ENCODE measurements at places on chromosomes 1 and 21.

- DNase-seq: no peak
Observed at GRCh38 chr1:196070940-196071339, 537.3 kb downstream of the KCNT2 start.

DNA sequence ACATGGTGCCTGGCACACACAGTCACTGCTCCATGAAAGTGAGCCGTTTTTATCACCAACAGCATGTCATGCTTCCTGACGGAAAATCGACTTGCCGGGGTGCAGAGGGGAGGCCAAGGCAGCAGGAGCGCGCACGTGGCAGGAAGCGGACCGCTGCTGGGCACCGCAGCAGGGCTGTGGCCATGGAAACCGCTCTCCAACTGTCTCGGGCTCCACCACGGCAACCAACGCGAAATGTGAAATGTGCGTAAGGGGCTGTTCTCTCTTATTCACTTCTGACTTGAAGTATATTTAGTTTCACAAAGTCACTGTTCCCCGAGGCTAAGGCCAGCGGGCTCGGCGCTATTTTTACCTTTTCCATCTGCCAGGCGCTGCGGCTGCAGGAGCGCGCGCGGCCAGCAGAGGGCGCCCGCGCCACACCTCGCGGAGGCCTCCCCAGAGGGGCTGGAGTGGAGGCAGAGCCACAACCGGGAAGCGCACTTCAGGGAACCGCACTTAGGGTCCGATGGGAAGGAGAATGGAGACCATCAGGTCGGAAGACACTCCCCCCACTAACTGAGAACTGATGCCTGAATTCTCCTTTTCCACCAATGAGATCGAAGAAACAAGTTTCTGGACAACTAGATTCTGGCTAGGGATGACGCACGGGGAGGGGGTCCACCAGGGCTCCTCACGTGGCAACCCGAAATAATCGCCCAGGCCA, 19.7 kb downstream of the RCC2 start:
- DNase-seq: peak; percentile 56

GRCh38 chr1:12402159-12402673, 172.4 kb downstream of the VPS13D start:
- DNase-seq: no peak

DNA sequence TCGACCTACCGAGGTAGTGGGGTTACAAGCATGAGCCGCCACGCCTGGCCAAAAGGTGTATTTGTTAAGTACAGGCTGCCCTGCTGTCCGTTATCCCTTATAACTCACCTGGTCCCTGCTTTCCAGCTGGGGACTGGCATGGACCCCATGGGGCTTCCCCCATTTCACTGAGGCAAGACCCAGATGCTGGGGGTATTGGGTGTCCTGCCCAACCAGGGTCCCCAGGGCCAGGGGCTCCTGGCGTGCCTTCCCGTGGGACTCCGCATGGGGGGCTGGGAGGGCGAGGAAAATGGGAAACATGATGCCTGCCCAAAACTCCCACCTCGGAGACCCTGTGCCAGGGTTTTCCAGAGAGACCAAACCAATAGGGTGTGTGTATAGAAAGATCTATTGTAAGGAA, 64.4 kb downstream of the FAAP20 start:
- DNase-seq: no peak

DNA sequence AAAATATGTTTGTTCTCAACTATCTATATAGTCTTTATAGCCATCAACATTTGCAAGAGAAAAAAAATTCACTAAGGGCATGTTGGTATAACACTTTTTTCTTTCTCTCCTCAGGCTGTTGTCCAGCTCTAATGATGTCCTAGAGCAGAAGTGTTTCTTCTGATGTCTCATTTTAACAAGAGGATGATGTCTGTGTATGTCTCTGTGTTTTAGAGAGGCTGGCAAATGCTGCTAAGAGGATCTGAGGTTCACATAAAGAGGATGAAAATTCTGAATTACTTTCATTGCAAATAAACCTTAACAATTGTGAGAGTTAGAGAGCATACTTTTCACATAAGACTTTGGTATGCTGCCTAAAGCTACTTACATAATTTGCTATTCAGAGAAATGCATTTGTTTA, 2.6 kb upstream of the BRINP3 start:
- no peak for DNase-seq

DNA sequence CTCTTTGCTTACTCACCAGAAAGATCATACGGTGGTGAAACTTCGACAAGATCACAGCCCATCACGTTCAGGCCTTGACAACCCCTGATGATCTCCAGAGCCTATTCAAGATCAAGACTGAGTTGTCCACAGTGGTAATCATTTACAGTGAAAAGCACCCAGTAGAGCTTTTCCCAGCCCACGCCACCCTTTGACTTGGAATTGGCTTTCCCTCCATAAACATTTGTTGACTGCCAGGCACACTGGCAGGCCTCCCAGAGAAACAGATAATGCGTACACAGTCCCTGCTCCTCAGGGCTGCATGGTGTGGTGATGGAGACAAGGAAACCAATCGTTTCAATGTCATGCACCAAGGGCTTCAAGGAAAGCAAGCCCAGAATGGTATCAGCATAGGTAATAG, 10.1 kb downstream of the AGMAT start:
- no peak for DNase-seq

GRCh38 chr1:182600036-182600713, 4.0 kb downstream of the RGS16 start:
- DNase-seq: no peak

GRCh38 chr21:42465008-42465802, 30.8 kb downstream of the RSPH1 start:
- no peak for DNase-seq

DNA sequence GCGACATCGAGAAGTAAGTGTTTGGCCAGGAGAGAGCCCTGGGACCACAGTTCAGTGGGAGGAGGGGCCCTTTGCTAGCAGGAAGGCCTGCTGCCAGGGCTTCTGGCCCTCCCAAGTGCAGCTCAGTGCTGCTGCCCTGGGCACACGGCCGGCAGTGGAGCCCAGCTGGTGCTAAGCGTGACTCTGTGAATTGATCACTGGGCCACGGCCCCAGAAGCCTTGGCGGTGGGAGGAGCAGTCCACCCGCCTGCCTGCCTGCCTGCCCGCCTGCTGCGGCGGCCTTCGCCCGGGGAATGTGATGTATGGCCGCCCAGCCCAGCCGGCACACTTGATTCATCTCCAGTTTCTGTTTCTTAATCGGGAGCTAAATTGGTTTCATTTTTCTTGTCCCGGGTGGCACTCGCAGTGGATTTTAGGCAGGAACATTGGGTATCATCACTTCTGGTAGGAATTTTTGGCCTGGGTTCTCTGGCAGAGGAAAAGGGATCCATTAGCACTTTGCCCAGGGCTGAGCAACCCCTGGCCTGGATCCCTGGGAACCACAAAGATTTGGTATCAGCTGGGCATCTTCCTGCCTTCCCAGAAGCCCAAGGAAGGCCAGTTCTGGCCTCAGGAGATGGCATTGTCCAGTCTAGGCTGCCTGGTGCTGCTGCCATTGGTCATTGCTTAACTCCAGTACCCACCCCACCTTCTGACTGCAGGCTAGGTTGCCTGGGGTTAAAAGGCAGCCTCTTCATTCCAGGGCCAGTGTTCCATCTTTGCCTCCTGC, 28.6 kb downstream of the TMEM53 start:
- DNase-seq: no peak

- no peak for DNase-seq
Observed at GRCh38 chr21:24545807-24546361, 1061.4 kb downstream of the MRPL39 start.

GRCh38 chr1:64163970-64164369, 39.5 kb upstream of the UBE2U start:
- DNase-seq: no peak

DNA sequence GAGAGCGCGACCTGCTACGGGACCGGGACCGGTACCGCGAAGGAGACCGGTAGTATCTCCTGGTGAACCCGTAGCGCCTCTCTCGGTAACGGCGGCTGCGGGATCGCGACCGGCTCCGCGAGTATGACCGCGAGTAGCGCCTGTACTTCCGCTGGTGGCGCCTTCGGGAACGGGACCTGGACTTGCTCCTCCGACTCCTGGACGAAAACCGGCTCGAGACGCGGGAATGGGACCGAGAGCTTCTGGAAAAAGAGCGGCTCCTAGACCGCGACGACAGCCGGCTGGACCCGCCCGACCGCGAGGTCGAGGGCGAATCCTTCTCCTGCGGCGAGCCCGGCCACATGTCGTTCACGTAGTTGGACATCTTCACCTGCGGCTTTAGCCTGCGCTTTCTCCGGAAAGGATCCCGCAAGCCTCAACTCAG, 642 bp downstream of the RSRP1 start:
- no peak for DNase-seq

GRCh38 chr1:26127235-26128163, 15.9 kb downstream of the PDIK1L start:
- DNase-seq: no peak

- DNase-seq: no peak
Observed at GRCh38 chr21:25848309-25848708, 113.5 kb downstream of the GABPA start.

DNA sequence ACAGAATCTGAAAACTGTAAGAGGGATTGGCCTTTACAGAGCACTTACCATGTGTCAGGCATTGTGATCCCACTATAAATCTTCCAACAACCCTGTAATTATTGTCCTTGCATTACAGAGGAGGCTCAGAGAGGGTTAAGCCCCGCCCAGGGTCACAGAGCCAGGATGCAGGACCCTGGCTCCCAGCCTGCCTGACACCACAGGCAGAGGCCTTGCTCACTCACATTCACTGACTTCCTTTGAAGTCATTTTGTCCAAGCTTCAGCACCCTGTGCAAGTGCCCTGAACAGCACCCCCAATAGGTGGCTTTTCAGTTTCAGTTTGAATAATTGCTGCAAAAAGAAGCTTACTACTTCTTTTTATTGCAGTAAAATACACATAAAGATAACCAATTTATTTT, 256.8 kb upstream of the NFIA start:
- no peak for DNase-seq

DNA sequence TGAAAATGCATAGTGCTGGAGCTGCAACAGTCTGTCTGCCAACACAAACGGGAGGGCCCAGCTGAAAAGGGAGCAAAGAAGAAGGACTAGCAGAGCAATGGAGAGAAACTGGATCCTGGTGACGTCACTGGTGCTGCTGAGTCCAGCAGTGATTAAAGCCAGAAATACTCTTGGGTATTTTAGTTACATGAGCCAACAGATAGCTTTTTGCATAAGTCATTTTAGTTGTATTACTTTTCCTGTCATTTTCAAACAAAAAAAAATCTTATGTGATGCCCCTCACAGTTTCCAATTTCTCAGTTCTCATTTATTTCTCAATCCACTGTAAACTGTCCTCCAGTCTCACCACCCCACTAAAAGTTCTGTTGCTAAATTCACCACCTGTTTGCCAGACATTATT, 38.7 kb upstream of the NEK7 start:
- no peak for DNase-seq

GRCh38 chr1:28803051-28803450, 8.9 kb upstream of the OPRD1 start:
- DNase-seq: no peak

DNA sequence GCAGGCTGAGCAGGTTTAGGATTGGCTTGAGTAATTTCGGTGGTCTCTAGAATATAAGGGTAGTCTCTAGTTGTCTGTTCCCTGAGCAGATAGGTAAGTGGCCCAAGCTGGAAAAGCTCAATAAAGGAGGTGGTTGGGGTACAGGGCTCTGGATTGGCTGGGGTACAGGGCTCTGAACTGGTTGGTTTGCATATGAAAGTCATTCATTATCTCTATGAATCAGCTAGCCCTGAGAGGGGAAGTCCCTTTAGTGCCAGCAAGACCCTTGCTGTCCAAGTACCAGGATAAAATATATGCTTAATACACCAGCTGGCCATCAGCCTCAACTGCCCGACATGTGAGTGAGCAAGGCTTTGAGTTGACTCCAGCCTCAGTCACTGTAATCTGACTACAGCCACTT, 93.0 kb downstream of the ZBTB18 start:
- DNase-seq: no peak

DNA sequence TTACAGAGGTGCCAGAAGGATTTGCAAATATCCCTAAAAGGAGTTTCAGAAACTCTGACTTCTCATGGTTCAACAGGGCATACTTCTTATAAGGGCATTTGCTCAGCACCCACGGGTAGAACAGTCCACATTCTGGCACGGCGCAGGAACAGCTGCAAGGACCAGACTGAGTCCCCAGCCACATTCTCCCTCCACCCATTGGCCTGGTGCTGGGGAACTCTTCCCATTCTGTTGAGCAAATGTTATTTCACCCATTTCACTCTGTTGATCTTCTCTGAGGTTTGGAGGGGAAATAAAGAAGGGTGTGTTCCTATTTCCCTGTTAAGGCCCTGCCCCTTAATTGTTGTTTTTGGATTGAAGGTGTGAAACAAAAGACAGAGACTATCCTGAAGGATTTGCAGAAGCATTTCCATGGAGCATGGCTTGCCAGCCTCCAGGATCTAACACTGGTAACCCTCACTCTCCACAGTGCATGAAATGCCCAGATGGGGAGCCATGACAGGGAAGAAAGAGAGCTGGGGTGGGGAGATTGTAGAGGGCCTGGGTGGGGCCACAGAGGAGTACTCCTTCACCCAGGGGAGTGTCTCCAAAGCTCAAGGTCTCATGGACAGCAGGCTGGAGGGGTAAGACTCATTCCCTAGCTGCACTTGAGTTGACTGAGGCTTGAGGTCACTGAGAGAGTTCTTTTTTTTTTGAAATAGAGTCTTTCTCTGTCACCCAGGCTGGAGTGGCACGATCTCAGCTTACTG, 35.0 kb downstream of the INAVA start:
- DNase-seq: no peak

GRCh38 chr1:17193222-17194132, 11.5 kb upstream of the PADI1 start:
- DNase-seq: no peak

DNA sequence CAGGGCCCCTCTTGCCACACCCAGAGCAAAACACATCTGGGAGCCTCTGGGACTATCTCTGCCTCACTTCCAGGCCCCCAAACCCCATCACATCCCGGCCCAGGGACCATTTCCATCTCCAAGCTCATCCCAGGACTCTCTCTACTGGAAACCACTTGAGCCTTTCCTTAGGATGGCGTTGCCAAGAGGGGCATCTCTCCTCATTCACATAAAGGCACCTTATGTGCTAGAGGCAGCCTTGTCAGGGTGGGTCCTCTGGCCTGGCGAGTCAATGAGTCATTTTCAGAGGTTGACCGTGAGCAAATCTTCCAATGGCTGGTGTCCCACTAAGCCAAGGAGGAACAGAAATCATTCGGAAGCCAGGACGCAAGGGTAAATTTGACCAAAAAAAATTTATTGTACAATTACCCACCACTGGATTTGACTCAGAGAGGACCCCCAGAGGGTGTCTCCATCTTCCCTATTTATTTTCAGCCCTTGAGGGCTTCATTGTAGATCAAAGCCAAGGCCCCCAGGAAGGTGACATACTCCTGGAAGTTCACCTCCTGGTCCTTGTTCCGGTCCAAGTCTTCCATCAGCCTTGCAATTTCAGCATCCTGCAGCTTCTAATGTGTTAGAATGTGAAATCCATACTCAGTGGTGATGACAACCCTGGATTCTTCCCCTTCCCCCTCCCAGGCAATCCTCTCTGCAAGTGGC, 1.4 kb downstream of the S100A6 start:
- no peak for DNase-seq

- DNase-seq: no peak
Observed at GRCh38 chr1:145980457-145980994, 15.9 kb downstream of the TXNIP start.

GRCh38 chr1:37059346-37059745, 25.0 kb upstream of the GRIK3 start:
- no peak for DNase-seq

- DNase-seq: no peak
Observed at GRCh38 chr1:46469881-46470280, 19.8 kb upstream of the DMBX1 start.
